GDM1 (cell line): ENCODE measurements at places on chromosomes 12 and 14.
A peak's percentile ranks its signal among the peaks of the same experiment; 100 is the strongest.

DNA sequence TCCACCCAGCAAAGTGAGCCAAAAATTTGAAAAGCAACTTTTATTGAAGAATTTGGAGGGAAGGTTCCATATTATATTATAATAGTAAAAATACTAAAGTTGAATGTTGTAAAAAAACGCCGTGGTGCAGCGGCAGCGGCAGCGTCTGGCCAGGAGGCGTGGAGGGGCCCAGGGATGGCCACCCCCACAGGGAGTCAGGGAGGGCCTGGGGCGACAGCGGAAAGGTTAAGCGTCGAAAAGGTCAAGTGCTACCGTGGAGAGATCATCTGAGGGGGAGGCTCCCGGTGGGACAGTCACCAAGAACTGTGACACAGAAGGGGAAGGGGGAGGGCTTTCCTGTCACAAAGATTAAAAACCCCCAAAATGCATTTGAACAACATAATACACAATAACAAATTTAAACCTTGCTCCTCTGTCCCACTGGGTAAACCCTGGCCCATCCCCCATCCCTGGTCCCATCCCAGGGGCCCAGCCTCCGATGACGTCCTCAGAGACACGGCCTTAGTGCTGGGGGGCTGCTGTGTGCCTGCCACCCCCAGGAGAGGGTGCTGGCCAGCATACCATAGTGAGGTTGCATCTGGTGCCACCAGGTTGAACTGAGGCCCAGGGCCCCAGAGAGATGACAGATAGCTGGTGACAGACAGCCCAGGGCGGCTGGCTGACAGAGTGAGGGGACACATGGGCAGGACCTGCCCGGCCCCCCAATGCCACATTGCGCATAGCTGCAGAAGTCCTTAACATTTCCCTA lies 16.6 kb downstream of the SIVA1 start:
- no peak for DNase-seq

GRCh38 chr14:33847066-33847465 lies 103.8 kb downstream of the EGLN3 start:
- no peak for DNase-seq

- no peak for DNase-seq
These were observed 4.0 kb downstream of the MYL2 start for GRCh38 chr12:110916295-110916875.

DNA sequence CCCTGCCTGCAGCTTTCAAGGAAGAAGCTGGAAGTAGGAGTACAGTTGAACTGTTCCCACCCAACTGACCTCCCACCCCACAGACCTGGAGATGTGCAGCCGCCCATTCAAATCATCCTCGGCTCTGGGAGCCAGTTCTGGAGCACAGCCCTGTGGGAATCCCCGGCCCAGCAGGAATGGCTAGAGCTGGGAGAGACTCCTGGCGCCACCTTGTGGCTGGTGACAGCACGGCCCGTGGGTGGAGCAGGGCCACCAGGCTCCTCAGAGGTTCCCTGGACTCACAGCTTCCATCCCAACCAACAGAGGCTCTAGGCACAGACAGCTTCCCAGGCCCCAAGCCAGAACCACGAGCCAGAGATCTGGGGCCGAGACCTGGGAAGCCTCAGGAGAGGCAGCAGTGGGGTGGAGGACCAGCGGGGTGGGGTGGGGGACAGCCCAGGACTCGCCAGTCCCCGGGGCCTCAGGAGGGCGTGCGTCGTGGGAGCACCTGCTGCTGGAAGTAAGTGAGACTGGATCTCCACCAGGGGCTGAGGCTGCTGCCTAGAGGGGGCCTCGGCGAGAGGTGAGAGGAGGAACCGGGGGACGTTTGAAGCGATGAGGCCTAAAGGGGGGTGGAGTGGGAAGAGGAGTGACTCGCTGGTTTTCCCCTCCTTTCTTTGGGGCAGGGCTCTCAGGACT lies 43.4 kb downstream of the RNF34 start:
- peak; percentile 19 for DNase-seq

DNA sequence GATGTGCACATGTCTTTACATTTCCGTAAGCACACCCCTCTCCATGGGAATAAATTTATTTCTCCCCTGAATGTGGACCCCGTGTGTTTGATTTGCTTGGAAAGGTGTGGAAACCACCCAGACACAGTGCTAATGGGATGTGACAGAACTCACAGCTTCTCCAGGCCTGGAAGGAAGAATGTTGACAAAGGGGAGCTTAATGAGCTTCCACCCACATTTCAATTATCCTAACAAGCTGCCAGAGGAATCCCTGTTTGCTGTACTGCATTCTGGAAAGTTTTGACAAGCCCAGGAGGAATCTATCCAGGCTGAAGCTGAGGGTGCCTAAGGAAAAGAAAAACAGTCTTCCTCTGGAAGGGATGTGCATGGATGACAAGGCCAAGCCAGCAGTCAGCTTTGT lies 51.2 kb upstream of the CCDC60 start:
- DNase-seq = no peak

GRCh38 chr12:104282109-104282508 lies 21.4 kb upstream of the EID3 start:
- DNase-seq = no peak

- DNase-seq = no peak
These were observed 327.9 kb downstream of the C12orf75 start for GRCh38 chr12:105658389-105658788.

- DNase-seq = no peak
These were observed 37.8 kb upstream of the PLBD1 start for GRCh38 chr12:14605401-14605989.

DNA sequence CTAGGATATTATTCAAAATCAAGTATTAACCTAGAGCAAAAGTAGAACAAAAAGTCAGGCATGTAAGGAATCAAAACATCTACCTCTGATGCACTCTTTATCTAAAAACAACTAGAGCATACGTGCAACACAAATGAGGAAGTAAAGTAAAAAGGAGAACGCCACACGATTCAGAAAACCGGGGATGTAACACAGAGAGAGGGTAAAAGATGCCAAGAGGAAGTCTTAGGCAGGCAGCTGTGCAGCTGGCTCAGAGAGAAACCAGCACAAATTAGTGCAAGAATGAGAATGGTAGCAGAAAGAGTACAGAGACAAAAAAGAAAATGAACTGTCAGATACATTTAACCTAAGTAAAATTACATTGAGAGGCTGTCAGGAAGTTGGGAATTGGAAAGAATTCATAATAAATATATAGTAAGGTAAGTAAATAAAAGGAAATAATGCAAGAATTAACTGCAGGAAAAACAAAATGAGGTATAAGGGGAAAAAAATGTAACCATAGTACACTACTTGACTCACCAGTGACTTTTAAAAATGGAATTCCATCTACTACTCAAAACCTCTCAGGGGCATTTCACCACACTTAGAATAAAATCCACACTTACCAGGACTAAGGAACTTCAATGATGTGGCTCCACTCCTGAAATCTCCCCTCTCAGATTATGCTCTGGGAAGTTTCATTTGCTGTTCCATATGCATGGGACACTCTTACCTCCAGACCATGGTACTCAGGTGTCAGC lies 17.1 kb downstream of the BCAT1 start:
- DNase-seq = peak; percentile 71

DNA sequence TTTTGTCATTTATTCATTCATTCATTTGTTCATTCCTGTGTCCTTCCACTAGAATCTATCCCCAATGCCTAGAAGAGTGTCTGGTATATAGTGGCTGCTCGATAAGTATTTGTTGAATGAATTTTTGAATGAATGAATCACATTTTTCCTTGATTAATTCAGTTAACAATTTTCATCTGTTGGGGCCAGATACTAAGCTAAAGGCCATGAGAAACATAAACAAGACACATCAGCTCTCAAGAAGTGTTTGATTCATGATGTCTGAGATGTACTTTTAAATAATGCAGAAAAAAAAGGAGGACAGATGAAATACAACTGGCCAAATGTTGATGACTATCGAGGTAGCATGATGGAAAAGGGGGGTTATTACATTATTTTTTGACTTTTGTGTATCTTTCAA lies 48.1 kb upstream of the TMED10 start:
- DNase-seq = no peak

DNA sequence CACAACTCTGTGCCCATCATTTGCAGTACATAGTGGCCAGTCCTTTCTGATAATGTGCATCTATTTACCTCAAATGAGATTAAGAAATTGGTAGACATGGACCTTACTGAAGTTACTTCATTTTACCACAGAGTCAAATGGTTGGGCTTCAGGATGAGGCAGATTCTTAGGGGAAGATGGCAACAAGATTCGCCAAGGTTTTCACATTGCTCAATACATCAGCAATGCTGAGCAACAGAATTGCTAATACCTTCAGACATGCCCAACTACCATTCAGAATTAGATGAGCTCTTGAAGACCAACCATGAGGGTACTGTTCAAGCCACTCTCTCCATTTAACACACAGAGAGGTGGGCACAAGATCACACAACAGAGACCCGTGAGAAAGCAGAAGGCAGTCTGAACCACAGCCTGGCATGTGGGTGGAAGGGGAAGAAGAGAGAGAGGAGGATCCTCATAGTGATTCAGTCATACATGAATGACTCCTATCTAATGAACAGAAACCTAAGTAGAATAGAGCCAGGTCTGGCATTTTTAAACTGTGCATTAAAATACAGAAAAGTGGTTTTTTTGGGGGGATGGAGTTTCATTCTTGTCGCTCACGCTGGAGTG lies 28.5 kb downstream of the CPM start:
- DNase-seq = no peak

- no peak for DNase-seq
These were observed 12.5 kb upstream of the AJUBA start for GRCh38 chr14:22994762-22995275.

GRCh38 chr14:35285168-35286002 lies 6.8 kb upstream of the PSMA6 start:
- peak; percentile 73 for DNase-seq

DNA sequence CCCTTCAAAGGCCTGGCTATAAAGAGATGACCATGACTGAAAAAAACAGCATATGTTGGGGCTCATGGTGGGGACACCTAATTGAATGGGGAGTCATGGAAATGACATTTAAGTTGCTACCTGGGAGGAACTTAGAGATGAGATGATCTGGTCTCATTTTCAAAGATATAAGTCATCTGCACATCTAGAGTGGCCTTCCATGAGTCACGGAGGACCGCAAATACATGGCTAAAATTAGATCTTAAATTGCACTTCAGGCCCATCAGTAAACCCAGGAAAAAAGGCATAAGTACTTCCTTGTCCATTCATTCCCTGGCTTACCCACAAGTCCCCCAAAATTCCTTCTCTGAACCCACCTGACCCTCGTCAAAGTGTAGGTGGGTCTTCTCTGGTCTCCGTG lies 53.4 kb downstream of the SPTB start:
- no peak for DNase-seq

- no peak for DNase-seq
These were observed 3.6 kb downstream of the DDIT3 start for GRCh38 chr12:57516617-57517153.

DNA sequence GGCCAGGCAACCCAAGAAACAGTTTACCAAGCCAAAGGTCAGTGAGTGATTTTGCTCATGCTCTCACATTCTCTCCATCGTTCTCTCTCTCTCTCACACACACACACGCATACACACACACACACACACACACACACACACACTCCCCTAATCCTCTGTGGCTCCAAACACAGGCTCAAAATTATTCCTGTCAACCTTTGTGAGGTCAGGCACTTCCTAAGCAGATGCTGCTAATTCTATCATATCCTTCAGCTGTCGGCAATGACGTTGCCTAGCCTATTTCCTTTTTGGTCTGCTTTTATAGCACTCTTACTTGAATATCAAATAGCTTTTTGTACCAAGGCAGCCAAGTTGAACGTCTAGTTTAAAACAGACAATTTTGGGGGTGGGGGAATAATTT lies 98.9 kb upstream of the EGLN3 start:
- peak; percentile 43 for DNase-seq

DNA sequence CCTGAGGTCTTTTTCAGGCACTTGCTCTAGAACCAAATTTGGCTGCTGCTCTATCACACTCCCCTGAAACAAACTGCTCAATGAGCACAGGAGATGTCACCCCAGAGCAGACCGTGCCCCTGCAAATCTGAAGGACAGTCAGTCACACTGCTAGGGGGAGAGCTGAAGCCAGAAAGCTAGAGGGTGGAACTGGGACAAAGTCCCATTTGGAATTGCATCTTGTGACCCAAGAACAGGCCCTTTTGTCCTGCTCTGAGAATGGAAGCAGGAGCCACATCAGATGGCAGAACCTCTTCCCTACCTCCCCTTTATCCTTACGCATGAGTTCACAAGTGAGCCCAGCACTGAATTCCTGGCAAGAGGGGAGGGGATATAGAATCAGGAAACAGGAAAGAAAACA lies 64.7 kb downstream of the MAP3K9 start:
- no peak for DNase-seq

DNA sequence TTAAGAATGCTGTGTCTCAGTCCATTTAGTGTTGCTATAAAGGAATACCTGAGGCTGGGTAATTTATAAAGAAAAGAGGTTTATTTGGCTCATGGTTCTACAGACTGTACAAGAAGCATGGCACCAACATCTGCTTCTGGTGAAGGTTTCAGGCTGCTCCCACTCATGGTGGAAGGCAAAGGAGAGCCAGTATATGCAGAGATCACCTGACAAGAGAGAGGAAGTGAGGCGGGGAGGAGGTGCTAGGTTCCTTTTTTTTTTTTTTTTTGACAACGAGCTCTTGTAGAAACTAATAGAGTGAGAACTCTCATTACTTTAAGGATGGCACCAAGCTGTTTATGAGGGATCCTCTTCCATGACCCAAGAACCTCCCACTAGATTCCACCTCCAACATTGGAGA lies 121.6 kb downstream of the NUBPL start:
- no peak for DNase-seq

GRCh38 chr12:124538194-124539082 lies 29.0 kb downstream of the NCOR2 start:
- no peak for DNase-seq

- no peak for DNase-seq
These were observed 638.5 kb upstream of the MIS18BP1 start for GRCh38 chr14:45891417-45892080.

- DNase-seq = no peak
These were observed 254.4 kb upstream of the SFSWAP start for GRCh38 chr12:131456301-131457027.

DNA sequence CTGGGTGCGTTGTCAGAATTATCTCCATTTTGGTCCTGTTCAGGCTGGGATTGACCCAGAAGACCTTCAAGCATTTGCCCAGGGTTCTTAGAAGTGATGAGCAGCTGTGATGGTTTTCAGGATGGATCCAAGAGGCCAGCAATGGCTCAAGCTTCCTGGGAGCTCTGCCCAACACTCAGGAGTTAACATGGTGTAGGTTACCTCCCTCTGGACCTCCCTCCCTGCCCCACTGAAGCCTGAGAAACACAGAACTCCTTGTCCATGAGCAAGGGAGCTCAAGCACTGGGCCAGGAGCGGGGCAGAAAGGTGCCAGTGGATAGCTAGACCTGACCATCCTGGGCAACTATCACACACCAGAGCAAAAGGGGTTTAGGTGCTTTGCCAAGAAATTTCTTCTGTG lies 148.4 kb upstream of the FKBP4 start:
- no peak for DNase-seq

DNA sequence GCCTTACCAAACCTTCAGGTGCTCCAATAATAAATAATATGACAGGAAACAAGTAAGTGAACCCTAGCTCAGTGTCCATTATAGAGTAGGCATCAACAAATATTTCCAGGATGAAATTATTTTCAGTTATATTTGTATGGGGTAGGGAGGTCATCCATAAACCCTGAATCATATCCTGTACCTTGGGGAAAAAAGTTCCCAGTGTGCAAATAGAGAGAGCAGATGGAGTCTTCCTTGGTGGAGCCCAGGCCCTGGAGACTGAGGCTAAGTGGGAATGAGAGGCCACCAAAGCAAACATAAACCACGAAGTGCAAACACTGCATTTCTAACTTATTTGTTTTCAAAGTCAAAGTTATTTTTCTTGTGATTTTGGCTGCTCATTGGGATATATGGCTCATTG lies 8.5 kb upstream of the ERP27 start:
- DNase-seq = no peak

- no peak for DNase-seq
These were observed 96.2 kb downstream of the ITPR2 start for GRCh38 chr12:26736563-26737486.
